ENCODE measurements at places on chromosomes 16 and 17. TPM values are rescaled to one million over a fixed set of nuclear protein-coding genes. Genes with fewer than 3 reads are reported as not detected.
A peak's percentile ranks its signal among the peaks of the same experiment; 100 is the strongest.

ABI3 gene
- 20.1 TPM for total RNA-seq

DNA sequence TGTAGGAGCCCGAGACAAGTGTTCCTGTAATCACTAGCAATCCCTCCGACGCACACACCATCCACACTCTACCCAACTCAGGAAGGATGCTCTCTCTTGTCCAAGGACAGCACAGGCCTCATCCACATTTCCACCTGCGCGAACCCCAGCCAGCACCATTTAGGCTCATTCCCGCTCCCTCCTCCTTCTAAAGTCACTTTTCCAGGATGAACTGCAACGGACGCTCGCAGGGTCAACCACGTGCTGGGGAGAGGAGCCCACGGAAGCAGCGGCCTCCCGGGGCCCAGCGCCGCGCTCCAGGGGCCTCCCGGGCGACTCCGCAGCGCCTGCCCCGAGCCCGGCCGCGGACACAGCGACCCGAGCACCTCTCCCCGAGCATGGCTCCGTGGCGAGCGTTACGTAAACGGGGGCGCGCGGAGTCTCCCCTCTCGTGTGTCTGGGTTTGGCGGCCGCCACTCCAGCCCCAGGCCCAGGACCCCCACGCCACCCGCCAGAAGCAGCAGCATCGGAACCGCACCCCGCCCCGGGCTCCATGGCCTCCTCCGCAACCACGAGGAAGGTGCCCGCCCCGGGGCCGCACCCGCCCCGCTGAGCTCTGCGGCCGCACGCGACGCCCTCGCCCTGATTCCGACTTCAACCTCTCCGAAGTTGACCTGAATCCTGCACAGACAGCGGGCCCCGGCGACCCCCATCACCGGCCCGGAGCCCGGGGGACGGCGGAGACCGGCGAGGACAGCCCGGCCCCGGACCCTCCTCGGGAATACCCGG is 668 bp downstream of the USP36 start:
- peak; percentile 29 for DNase-seq

GRCh38 chr17:43475494-43476089 is 8.2 kb upstream of the DHX8 start:
- no peak for DNase-seq

GRCh38 chr16:2147981-2148671 is at the start of gene RAB26:
RAB26 (plus strand) TSS chr16:2148625; CDS start chr16:2148784, 159 bp downstream.
- peak; percentile 36 for DNase-seq

DNA sequence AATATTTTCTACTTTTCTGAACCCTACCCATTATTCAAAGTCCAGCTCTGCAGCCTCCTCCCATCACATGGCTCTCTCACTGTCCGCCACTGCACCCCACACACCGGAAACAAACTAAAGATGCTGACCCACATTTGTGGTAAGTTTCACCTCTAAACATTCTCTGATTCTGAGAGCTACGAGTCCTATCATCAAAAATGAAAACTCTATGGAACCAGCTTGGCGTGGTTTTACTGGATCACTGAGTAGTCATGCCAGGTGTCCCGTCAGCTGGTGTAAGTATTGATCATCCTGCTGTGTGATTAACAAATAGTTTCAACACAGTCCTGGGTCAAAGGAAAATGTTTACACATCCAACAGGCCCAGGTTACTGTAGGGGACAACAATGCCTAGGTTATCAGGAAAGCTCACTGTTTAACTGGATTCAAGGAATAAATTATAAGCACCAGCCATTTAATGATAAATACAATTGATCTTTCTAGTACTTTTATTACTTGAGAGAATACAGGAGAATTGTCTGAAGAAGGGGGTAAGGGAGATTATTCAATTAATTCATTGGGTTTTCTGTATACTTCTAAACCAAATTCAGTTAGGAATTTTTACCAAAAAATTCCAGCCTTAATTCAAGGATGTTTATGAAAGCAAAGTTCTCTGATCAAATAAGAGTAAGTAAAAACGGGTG is 33.9 kb downstream of the CYTH1 start:
- DNase-seq = no peak

DNA sequence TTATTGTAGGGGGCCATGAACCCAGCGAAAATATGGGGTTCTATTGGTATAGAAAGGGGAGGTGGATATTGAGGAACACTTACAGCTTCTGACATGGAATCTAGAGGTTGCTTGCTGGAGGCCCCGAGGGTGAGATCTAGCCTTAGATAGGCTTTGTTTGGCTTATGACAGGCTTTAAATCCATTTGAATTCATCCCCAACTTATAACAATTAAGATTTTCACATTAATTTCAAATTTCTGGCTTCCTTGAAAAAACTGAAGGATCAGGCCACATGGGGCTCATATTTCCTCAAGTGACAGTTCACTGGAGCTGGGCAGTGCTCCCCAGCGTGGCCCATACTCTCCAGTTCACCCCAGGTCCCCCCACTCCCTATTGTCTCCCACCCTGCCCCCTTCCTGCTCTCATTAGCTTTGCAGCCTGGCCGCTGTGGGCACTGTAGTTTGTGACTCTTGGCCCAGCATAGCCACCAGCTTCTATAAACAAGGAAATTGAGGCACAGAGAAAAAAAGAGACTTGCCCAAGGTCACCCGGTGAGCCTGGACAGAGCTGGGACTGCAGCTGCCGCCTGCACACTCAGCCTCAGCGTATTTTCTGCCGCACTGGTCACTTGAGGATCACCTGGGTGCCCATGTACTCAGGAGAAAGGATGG is 19.8 kb upstream of the ADGRG1 start:
- DNase-seq = no peak

DNA sequence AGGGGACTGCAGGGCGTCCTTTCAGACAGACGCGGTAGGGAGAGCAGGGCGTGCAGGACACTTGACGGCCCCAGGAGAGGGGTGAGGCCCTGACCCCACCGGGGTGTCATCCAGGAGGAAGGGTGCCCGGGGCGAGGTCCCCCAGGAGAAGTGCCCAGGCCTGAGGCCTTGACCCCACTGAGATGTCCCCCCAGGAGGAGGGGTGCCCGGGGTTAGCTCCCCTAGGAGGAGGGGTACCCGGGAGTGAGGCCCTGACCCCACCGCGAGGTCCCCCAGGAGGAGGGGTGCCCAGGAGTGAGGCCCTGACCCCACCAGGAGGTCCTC is 27.2 kb upstream of the METRNL start:
- no peak for DNase-seq

GRCh38 chr17:77126519-77126918 is 14.2 kb upstream of the SEC14L1 start:
- no peak for DNase-seq

DNA sequence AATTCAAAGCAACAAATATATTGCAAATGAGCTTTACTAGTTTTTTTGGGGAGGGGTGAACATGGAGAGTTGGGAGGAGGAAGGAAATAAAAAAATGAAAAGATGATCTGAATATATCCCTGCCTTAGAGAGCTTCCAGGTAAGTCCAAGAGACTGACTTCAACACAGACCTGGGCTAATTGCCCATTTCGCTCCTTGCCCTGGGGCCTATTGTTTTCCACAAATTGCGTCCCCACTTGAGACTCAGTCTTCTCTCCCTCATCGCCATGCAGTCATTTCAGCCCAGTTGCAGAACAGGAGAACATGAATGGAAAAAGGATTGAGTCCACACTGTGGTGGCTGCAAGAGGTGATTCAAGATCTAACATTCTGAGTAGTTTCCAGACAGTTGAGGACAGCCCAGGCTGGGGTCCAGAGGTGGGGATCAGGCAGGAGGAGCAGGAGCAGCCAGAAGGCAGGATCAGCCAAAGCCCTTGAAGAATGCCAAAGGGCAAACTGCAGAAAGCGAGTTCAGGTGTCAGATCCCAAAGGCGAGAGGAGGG is 21.6 kb upstream of the TOB1 start:
- DNase-seq = no peak

- peak; percentile 60 for DNase-seq
These were observed 55.2 kb downstream of the ARSG start for GRCh38 chr17:68346448-68346847.

DNA sequence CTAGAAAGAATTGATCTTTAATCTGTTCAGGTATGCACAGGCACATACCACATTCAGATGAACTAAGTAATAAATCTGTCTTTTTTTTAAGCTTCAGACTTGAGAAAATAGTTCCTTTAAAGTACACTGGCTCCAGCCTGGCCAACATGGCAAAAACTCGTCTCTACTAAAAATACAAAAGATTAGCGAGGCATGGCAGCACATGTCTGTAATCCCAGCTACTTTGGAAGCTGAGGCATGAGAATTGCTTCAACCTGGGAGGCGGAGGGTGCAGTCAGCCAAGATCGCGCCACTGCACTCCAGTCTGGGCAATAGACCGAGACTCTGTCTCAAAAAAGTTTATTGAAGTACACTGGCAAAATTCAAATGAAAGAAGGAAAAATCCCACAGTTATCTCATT is 111.0 kb upstream of the NETO2 start:
- no peak for DNase-seq
